HCT116 (cell line): ENCODE measurements at places on chromosomes 7 and 10.

DNA sequence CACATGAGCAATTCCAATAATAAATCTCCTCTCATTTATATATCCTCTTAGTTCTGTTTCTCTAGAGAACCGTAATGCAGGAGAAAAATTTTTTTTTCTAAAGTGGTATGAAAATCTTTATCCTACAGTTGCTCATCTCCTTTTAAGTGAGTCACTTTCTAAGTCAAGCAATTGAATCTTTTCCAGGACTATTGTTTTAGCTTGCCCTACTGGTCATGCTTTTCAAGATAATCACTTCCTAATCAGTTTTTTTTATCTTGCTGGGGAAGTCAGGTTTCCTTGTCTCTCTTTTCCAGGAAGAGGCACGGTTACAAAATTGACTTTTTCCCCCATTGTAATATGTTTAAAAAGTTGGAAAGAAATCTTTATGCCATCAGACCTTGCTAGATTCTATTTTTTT is 44.0 kb downstream of the INPP5F start:
- no peak for DNase-seq

DNA sequence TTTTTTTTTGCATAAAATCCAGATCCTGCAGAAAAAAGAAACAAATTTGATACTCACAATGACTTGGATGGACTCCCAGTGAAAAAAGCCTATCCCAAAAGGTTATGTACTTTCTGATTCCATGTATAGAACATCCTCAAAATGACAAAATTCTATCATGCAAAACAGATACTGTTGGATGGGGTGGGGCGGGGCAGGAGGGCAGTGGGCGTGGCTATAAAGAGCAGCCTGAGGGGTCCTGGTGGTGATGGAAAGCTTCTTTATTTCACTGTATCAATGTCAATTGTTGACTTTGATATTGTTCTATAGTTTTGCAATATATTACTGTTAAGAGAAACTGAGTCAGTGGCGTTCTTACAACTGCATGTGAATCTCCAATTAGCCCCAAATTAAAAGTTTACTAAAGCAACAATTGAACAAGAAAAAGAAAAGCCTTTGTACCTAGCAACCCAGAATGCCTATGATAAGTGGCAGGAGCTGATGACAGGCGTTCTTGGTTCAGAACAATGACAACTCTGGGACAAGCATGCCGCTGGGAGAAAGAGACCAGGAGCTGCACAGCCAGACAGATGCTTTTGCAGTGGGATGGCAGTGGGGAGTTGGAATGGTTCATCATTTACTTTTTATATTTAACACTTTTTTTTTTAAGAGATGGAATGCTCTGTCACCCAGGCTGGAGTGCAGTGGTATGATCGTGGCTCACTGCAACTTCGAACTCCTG is 101.9 kb downstream of the LHPP start:
- no peak for DNase-seq

DNA sequence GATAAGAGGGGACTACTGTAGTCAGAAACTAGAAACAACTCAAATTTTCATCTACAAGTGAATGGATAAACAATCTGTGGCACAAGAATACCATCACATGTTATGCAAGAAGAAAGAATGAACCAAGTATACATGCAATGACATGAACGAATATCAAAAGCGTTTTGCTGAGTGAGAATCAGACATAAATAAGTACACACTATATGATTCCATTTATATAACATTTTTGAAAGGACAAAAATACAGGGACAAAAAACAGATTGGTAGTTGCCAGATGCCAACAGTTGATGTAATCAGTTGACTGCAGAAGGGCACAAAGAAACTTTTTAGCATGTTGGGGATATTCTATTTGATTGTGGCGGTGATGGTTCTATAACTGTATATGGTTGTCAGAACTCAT is 33.6 kb downstream of the CTNNA3 start:
- DNase-seq, result no peak

GRCh38 chr7:40419806-40420205 is 285.0 kb downstream of the SUGCT start:
- no peak for DNase-seq

DNA sequence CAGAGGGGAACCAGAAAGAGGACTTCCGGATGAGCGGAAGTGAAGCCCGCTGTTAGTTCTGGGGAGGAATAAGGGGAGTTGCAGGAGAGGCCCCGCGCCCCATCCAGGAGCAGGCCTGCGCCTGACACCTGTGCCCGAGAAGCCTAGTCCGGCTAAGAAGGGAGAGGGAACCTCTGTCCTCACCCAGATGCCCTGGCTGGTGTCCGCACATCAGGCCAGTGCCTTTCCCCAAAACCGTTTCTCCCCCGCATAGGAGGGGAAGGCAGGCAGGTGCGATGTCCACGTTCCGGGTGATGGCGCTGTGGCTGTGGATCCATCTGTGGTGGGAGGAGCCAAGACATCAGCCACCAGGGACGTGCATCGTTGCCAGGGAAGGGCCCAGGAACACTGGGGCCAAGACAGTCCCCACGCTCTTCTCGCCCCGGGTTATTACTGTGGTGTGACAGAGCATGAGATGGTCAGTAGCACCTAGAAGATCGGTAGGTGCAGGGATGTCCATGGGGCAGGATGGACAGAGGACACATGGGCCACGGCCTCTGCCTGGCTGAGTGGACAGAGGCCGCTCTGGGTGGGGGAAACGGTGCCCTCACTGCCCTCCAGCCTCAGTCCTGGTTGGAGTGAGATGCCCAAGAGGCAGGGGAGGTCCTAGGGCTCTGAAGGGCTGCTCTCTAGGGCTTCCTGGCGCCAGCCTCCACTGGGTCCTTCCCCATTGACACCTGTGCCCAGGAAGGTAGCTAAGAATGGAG is 262.7 kb downstream of the CELF2 start:
- no peak for DNase-seq

DNA sequence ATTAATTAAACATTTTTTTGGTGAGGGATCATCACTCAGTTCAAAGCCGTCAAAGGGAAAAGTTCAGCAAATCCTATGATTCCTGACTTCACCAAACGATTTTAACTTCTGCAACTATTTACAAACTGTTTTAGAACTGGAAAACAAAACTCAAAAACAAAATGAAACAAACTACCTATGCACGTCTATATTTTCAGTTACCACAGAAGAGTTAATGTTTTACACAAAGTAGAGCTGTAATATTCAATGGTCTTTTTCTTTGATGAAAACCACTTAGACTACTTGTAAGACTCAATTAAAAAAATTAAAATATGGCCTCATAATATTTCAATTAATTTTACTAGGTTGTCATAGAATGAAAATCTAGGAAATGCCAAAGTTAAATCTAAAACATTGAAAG is 131.5 kb downstream of the ATE1 start:
- no peak for DNase-seq

DNA sequence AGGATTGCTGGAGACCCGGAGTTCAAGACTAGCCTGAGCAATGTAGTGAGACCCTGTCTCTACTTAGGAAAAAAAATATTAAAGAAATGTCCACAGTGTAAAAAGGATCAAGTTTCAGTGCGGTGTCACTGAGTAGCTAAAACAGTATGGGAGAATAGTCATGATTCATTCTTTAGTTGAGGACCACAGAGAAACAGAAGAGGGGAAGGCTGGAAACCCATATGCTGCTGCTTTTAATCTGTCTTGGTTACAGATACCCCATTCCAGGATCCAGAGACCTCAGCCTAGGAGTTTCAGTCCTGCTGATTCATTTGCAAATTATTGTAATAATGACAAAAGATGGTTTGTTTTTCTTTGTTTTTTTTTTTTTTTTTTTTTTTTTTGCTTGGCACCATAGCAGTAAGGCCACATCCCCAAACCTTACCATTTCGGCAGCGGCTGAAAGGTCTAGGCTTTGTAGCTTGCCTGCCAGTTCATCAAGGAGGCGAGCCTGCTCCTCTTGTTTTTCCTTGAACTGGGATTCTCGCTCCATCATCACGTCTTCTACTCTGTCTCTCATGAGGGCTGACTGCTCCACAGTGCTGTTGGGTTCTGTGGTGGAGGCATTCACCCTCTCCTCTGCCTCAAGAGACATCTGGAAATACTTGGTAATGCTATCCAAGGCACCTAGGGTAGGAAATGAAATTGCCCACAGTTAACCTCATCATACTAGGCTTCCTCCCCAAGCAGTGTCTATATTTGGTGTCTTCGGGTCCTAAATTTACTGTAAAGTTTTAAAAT is 44.2 kb downstream of the DLD start:
- DNase-seq, result no peak

DNA sequence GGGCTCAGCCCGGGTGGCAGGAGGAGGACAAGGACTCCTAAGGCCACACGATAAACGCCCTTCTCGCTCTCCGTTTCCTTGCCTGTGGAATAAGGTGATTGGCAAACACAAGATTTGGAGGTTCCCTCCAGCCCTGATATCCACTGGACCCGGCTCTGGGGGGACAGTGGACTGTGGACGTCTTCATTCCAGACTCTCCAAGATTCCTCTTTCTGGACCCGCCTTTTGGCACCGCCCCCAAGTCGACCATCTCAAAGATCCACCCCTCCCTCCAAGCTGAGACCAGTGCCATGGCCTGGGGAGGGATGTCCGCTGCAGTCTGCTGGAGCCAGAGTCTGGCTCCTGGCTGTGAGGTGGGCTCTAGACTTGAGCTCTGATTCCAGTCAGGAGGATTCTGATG is 23.6 kb downstream of the ZNF783 start:
- DNase-seq, result no peak

- no peak for DNase-seq
These were observed 111.3 kb upstream of the IGFBP3 start for GRCh38 chr7:46032353-46032752.

DNA sequence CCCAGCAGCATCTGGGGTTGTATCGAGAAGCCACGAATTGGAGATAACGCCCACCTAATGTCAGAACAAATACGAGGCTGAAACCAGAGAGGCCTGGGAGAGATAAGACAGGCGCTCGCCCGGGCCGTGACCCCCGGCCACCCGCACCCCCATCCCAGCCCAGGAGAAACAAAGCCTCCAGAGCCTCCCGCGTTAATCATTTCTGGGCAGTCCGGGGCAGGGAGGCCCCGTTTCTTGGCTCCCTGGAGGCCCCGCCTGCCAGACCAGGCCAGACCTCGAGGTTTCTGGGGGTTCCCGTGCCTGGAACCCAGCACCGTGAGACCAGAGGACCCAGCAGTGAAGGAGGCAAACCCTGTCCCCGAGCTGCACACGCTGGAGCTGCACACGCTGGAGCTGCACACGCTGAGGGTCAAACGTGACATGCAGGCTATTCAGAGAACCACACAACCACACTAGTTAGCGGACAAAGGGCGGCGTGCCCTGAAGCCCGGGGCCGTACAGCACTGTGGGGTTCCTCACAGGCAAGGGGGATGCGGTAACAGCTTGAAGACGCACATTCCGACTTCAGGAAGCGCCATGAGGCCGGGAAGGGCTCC is 53.4 kb downstream of the FOXL3 start:
- DNase-seq, result no peak

GRCh38 chr7:107967420-107967819 is 35.5 kb downstream of the LAMB1 start:
- DNase-seq, result no peak

- no peak for DNase-seq
These were observed 37.9 kb upstream of the ASAH2 start for GRCh38 chr10:50289196-50289595.

DNA sequence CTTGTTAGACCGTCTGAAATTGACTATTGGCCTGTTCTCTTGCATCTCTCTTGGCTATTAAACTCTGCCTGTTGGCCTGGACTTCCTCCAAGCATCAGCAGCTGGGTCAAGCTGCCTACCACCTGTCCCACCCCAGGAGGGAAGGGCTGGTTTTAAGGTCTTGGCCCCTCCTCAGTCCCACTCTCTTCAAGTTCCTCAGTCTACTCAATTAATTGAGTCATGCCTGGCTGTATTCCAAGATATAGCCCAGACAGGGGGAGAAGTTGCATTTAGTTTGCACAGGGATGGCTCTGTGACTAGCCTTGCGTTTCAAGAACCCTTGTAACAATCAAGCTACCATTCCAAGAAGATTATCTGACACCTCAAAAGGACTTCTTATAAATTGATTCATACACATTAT is 113.8 kb upstream of the GLI3 start:
- no peak for DNase-seq

GRCh38 chr7:2937701-2938513 is 93.8 kb upstream of the GNA12 start:
- no peak for DNase-seq

DNA sequence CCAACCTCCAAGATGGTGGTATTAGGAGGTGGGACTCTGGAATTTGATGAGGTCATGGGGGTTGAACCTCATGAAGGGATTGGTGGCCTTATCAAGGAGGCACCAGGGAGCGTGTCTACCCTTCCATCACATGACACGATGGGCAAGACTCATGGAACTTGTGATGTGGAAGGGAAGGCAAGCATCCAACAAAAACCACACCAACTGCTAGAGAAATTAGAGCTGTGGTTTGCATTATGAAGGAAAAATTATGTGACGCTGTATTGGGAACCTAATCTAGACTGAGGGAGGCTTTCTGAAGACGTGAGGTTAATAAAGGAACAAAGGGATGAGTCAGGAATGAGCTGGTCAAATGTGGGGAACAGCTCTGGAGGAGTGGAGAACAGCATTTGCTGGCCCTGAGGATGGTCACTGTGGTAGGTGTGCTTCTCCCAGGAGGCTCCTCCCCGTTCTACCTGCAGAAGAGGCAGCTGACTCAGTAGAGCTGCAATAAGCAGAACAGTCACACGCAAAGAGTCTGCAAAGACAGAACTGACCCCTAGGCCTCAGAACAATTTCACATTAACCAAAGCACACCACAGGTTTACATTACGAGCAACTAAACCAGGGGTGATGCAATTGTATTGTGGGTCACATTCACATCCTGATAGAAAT is 236.6 kb upstream of the GRB10 start:
- no peak for DNase-seq

DNA sequence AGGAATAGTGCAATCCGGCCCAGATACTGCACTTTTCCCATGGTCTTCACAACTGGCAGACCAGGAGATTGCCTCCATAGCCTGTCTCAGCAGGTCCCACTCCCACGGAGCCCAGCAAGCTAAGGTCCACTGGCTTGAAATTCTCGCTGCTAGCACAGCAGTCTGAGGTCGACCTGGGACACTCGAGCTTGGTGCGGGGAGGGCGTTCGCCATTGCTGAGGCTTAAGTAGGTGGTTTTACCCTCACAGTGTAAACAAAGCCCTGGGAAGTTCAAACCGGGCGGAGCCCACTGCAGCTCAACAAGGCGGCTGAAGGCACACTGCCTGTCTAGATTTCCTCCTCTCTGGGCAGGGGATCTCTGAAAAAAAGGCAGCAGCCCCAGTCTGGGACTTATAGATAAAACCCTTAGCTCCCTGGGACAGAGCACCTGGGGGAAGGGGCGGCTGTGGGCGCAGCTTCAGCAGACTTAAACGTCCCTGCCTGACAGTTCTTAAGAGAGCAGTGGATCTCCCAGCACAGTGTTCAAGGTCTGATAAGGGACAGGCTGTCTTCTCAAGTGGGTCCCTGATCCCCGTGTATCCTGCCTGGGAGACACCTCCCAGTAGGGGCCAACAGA is 293.5 kb upstream of the GALNT17 start:
- DNase-seq, result no peak
